ENCODE measurements at places on chromosomes 5 and 9.

GRCh38 chr5:165055476-165055875, 1550.1 kb downstream of the MAT2B start:
- DNase-seq: no peak

DNA sequence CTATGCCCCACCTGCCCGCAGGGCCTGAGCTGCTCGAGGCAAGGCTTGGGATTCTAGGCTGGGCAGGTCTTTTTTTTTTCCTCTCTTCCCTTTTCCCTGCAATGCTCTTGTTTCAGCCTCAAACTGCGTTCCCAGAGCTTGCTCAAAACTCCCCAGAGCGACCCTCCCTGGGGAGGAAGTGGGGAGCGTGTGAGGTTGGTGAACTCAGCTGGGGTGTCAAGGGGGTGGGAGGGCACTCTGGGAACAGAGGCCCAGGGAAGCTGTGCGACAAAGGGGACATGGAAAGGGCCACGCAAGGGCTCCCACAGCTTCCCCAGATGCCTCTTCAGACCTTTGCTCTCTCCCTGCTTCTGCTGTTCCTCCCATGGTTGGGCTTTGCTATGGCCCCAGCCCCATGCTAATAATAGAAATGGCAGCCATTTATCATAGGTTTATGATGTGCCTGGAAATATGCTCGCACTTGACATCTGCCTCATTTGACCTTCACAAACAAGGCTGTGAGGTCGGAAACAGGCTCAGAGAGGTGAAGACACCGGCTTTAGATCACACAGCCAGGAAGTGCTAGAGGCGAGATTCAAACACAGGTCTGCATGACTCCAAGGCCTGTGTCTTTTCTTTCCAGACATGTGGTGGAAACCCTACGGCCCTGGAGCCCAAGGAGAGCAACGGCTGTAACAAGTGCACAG, 40.9 kb upstream of the IL17B start:
- DNase-seq: no peak

- no peak for DNase-seq
These were observed 32.4 kb downstream of the STC2 start for GRCh38 chr5:173295796-173296195.

DNA sequence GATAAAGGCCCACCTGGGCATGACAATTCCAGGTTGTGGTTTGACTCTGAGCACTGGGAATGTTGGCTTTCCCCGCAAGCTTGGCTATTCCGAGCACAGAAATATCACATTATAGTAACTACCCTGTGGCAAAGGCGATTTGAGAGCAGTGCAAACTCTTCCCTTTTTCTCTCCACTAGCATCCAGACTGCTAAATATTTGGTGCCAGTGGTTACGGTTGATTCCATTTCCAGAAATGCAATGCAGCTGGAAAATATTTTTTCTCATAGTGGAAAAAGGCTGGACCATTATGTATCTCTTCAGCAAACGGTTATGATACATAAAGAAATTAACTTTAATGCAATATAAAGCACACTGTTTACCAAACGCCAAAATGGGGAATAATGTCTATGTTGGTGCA, 158.0 kb downstream of the ENC1 start:
- no peak for DNase-seq

- no peak for DNase-seq
These were observed 368.0 kb downstream of the IRX1 start for GRCh38 chr5:3963652-3964051.

DNA sequence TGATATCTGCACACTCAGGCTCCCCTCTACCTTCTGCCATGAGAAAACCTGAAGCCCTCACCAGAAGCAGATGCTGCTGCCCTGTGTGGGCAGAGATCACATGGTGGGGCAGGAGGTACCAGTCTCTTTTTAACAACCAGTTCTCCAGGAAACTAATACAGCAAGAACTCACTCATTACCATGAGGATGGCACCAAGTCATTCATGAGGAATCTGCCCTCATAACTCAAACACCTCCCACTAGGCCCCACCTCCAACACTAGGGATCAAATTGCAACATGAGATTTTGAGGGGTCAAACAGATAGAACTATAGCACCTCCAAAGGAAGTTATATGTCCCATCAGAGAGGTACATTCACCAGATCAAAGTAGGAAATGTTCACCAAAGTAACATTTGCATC, 136.3 kb upstream of the SHB start:
- no peak for DNase-seq

DNA sequence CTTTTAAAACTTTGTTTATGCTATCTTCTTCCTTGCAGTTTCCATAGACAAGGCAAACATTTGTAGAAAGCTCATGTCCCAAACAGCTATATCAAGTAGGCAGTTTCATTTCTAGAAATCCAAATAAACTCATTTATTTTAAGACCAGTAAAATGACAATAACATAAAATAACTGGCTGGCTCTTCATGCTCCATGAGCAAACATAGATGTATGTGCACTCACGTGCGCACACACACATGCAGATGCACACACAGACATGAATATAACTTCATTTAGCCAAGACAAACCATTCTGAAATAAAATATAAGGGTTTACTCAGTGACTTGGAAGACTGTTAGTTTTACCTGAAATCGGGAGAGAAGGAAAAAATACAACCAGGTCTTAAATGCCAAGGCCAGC, 176.5 kb upstream of the GAS1 start:
- no peak for DNase-seq

DNA sequence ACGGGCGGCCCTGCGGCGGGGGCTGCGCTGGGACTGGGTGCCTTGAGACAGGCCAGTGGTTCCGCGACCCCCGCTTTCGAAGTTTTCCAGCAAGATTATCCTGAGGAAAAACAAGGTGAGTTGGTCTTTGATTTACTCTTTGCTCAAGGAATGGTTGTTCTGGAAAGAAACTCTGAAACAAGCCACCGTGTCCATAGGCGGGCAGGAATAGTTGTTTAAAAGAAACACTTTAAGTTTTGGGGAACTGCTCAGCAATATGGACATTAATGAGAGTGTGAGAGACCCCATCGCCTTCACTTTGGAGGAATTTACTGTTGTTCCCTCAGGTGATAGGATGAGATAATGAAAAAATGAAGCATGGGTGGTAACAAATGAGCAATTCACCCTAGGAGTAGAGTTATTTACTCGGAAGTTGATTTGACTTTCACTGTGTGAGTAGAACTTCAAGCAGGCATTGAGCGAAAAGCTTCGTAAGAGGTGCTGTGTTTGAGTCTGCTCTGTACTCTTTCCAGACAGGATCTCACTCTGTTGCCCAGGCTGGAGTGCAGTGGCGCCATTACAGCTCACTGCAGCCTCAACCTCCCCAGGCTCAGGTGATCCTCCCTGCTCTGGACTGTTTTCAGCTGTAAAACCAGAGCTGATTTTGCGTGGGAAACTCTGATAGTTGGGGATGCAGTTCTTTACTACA, 1.1 kb downstream of the DMRTA1 start:
- no peak for DNase-seq

GRCh38 chr9:90869361-90869760, 67.7 kb downstream of the SYK start:
- DNase-seq: no peak

- no peak for DNase-seq
These were observed 69.2 kb upstream of the SREK1 start for GRCh38 chr5:66074901-66075300.

GRCh38 chr9:78666818-78667414, 370.0 kb downstream of the PSAT1 start:
- DNase-seq: no peak
